ENCODE measurements at places on chromosomes 3 and 15. TPM values are rescaled to one million over a fixed set of nuclear protein-coding genes. Genes with fewer than 3 reads are reported as not detected.

Gene MCTP2
- total RNA-seq, result 9.3 TPM

Gene C2CD4A
- total RNA-seq, result 0.66 TPM

Gene SIDT1
- 4.2 TPM for total RNA-seq

Gene FES
- total RNA-seq, result 8.3 TPM

DNA sequence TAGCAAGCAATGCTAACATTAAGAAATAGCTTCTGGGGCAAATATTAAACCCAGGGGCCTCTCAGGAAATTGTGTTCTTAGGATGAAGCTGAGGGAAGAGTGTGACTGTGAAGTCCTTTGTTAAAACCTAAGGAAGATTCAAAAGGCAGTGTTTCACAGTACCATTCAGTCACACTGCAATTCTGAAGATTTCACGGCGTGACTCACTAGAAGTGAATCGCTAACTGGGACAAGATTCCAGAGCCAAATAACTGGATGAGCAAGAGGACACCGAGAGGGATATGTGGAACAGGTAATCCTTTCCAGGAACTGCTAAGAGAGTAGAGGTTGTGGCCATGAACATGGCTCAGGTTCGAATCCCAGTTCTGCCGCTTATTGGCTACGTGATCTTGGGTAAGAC, 61.8 kb upstream of the SMAD3 start:
- no peak for DNase-seq

- no peak for DNase-seq
Observed at GRCh38 chr3:140830391-140830790, 111.2 kb upstream of the SLC25A36 start.

GRCh38 chr3:119243712-119244111, 3.0 kb upstream of the B4GALT4 start:
- DNase-seq, result no peak

- DNase-seq, result no peak
Observed at GRCh38 chr3:177836671-177837070, 639.4 kb upstream of the TBL1XR1 start.

DNA sequence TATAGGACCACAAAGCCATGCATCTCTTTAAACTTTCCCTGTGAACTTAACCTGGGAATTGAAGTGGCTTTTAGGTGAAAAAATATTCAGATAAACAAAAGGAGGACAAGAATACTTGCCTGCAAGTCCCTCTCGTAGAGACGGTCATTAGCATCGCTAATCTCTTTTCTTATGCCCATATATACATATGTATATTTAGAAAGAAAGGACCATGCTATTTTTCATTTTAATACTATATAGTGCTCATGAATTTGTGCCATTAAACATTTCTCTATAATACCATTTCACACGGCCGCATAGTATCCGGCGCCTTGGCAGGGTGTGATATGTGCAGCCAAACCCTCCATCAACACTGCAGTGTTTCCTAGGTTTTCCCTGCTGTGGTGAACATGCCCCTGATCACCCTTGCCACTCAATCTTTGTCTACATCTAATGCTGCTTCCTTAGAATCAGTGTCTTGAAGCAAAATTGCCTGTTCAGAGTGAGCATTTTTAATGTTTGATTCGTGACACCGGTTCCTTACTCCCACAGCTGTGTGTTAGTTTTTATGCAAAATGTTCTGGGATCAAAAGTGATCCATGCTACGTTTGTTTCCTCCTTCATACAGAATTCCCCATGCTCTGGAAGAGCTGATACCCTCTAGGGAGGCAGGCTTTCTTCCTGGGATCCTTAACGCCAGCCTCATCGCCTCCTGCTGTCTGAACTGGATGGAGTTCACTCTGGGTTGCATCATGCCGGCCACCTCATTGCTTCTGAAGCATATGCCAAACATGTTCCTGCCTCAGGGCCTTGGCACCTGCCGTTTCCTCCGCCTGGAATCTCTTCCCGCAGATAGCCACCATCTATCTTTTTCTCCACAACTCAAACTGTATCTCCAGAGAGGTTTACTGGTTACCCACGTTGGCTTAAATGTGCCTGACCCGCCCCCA, 118.1 kb downstream of the FBLN2 start:
- no peak for DNase-seq

DNA sequence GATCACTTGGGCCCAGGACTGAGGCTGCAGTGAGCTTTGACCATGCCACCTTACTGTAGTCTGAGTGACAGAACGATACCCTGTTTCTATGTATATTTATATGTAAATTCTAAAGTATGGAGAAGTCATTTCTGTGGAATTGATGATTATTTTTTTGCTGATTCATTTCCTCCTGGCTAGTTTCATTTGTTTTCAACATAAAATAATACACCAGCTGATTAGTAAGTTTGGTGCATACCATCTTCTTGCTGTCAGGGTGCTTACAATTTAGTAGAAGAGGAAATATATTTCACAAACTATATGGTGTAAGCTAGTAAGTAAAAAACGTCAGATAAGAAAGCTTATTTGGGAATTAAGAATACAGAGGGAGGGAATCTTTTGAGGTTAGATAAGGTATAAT, 36.0 kb downstream of the SLC25A26 start:
- DNase-seq, result no peak

Measured in thymus (tissue), 14 donors.